ENCODE measurements at places on chromosomes 5 and 9. TPM values are rescaled to one million over a fixed set of nuclear protein-coding genes. Genes with fewer than 3 reads are reported as not detected.

GRCh38 chr5:39740404-39740803, 315.6 kb upstream of the DAB2 start:
- no peak overlapping the region for H3K27ac ChIP-seq
- no peak overlapping the region for H3K4me3 ChIP-seq
- H3K36me3 ChIP-seq: no peaks in the 10 kb centered on the region
- no peak for DNase-seq
- H3K4me1 ChIP-seq: no peaks in the 10 kb centered on the region

DNA sequence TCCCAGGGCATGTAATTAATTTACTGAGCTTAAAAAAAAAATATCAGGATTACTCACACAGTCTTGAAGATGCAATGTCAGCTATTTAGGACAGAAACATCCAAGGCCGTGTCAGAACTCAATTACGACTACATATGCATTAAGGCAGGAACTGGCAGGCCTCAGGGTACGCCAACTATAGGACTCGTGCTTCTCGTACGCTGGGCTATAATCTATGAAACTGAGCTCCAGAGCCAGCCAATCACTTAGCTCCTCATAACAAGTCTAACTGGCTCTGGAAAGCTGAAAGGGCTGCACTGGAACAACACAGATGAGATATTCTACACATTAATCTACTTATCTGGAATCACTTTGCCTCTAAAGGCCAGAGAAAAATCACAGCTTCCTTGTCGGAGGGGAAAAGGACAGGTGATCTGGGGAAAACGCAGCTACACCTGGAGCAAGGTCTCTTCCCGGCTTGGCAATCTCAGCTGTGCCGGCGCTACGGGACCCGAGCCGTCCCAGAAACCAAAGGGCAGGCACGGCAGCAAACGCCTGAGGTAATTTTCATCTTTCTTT, 212.0 kb downstream of the DEPDC1B start:
- H3K27ac ChIP-seq: no peak overlapping the region
- H3K36me3 ChIP-seq: no peaks in the 10 kb centered on the region
- no peak for DNase-seq
- no peaks in the 10 kb centered on the region for H3K4me1 ChIP-seq
- H3K4me3 ChIP-seq: no peak overlapping the region
- no peaks in the 10 kb centered on the region for H3K27me3 ChIP-seq

DNA sequence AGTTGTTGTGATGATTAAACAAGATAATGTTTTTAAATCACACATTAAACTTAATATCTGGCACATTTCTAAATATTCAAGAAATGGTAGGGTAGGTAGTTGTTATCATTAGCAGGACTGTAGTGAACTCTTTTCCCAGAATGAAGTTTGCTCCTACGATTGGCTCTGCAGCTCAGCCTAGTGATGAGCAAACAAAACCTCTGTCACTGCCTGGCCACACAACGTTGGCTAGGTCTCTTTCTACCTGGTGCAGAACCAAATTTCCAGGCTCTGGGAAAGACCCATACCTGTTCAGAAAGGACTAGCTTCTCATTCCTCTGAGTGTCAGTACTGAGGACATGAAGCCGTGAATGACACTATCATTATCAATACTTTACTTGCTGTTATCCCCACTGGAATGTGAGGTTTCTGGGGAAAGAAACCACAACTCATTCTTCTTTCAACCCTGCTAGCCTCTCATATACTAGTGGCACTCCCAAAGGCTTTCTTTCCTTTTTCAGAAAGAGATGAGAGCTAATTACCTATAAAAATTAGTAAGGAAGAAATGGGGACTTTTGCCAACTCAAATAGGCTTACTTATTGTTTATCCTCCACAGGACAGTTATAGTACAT, 219.3 kb upstream of the TRIM32 start:
- H3K27ac ChIP-seq: no peak overlapping the region
- peaks cover 10% of the 10 kb centered on the region for H3K4me1 ChIP-seq
- no peak overlapping the region for H3K4me3 ChIP-seq
- no peak for DNase-seq

GRCh38 chr5:38677636-38678035, 121.2 kb upstream of the LIFR start:
- H3K4me3 ChIP-seq: no peak overlapping the region
- H3K36me3 ChIP-seq: no peaks in the 10 kb centered on the region
- no peaks in the 10 kb centered on the region for H3K27me3 ChIP-seq

DNA sequence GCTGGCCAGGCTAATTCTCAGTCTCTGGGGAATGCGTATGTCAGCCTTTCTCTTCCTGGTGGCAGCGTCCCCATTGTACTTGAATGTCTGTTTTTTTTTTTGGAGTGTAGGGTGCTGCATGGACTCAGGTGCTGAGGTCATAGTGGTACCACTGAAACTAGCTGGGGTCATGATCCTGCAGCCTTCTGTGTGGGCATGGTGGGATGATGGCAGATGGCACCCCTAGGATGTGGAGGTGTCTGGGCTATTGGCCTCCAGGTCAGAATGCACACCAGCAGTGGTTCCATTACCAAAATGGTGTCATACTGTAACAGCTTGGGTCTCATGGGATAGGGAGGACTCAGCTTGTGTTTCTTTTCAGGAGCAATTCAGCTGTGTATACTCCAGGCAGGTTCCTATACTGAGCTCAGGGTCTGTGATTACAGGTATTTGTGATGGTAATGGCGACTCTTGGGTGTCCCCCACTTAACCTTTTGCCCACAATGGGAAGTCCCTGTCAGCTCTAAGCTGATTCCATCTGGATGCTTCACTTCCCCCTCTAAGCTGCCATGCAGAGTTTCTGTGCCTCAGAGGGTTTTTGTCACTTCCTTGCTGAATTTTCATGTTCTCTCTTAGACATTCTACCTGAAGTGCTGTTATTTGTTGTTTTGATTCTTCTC, 17.9 kb downstream of the HSD17B4 start:
- no peak overlapping the region for H3K4me3 ChIP-seq
- no peak for DNase-seq
- no peaks in the 10 kb centered on the region for H3K36me3 ChIP-seq
- no peaks in the 10 kb centered on the region for H3K4me1 ChIP-seq
- H3K27me3 ChIP-seq: no peaks in the 10 kb centered on the region

- no peak overlapping the region for H3K4me3 ChIP-seq
- H3K36me3 ChIP-seq: no peaks in the 10 kb centered on the region
- DNase-seq: no peak
- peaks cover 6% of the 10 kb centered on the region for H3K4me1 ChIP-seq
- no peaks in the 10 kb centered on the region for H3K27me3 ChIP-seq
- no peak overlapping the region for H3K27ac ChIP-seq
Observed at GRCh38 chr5:17223367-17224185, 6.1 kb downstream of the BASP1 start.

GRCh38 chr5:150279330-150280020, 10.1 kb downstream of the CAMK2A start:
- no peaks in the 10 kb centered on the region for H3K4me1 ChIP-seq
- H3K27me3 ChIP-seq: no peaks in the 10 kb centered on the region

DNA sequence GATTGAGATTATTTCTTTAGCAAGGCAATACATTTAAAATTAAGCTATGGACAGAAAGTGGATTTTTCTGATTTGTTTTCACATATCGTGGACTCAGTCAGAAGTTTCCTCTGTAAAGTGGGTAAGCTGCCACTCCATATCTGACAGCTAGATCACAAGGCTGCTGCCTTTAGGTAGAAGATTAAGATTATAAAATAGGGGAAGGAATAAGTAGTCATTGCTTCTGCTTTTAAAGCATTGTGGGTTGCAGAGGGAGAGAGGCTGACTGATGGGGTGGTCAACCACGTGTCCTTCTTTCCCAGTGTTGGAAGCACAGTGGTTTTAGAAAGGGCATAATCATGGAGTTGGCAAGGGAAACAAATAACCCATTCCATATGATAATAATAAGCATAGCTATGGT, 74.3 kb upstream of the MOCS2 start:
- H3K27me3 ChIP-seq: no peaks in the 10 kb centered on the region
- H3K27ac ChIP-seq: no peak overlapping the region
- H3K36me3 ChIP-seq: no peaks in the 10 kb centered on the region
- H3K4me1 ChIP-seq: no peaks in the 10 kb centered on the region
- H3K4me3 ChIP-seq: no peak overlapping the region
- no peak for DNase-seq

GRCh38 chr5:164185000-164185399, 679.6 kb downstream of the MAT2B start:
- no peaks in the 10 kb centered on the region for H3K4me1 ChIP-seq
- DNase-seq: no peak
- no peak overlapping the region for H3K27ac ChIP-seq

DNA sequence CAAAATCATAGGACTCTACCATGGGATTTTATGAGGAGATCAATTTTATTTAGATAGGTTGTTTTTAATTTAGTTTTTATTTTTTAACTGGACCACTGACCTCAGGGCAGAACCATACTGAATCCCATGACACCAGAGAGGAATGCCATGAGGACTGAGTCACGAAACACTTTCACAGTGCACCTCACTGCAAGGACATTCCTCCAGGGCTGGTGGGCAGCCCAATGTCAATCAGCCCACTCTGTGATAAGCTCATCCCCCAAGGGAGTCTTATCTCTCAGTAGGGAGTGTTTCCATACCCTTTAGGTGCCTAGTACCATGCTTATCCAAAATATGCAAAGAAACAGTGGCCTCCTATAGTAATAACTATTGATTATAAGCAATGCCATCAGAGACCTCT, 224.5 kb upstream of the CDH6 start:
- no peak overlapping the region for H3K27ac ChIP-seq
- no peak overlapping the region for H3K4me3 ChIP-seq

DNA sequence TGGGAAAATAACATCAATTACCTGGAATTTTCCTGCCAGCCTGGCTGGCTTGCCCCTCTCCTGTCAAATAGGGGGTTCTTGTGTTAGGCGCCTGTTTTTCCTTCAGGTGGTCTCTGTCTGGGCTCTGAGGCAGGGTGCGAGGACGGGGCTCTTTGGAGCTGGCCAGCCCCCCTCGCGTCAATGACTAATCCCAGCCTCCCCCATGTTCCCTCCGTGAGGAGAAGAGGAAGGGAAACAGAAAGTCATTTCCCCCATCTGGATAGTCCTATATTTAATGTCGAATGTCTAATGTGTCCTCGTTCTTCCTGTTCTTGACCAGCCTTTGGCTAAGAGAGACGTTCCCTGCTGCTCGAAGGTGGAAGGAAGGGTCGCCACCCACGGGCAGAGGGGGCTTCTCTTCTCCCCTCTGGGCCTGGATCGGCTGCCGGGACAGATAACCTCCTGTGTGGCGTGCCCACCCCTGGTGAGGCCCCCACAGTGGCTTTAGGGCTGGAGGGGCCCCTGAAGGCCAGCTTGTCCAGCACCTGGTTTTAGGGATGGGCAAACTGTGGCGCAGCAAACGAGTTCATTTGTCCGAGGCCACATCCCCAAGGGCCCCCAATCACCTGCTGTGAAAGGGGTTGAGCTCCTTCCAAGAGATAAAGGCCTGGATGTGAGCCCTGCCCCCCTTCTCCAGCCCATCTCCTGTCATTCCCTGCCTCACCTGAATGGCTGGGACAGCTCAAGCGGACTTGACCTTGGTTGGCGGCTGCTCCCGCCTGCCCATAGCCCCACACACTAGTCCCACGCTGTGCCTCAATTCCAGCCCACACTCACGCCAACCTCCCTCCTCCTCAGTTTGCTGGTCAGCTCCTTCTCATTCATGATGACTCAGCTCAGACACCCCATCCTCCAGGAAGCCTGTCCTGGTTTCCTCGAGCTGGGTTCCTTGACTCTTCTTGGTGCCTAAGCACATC, 35.9 kb upstream of the UNC5A start:
- DNase-seq: no peak
- H3K27ac ChIP-seq: no peak overlapping the region
- no peak overlapping the region for H3K4me3 ChIP-seq

GRCh38 chr9:130630506-130631330, 33.7 kb upstream of the PRDM12 start:
- H3K27me3 ChIP-seq: no peaks in the 10 kb centered on the region
- H3K4me1 ChIP-seq: no peaks in the 10 kb centered on the region
- no peak for DNase-seq
- H3K36me3 ChIP-seq: no peaks in the 10 kb centered on the region
- H3K27ac ChIP-seq: no peak overlapping the region

DNA sequence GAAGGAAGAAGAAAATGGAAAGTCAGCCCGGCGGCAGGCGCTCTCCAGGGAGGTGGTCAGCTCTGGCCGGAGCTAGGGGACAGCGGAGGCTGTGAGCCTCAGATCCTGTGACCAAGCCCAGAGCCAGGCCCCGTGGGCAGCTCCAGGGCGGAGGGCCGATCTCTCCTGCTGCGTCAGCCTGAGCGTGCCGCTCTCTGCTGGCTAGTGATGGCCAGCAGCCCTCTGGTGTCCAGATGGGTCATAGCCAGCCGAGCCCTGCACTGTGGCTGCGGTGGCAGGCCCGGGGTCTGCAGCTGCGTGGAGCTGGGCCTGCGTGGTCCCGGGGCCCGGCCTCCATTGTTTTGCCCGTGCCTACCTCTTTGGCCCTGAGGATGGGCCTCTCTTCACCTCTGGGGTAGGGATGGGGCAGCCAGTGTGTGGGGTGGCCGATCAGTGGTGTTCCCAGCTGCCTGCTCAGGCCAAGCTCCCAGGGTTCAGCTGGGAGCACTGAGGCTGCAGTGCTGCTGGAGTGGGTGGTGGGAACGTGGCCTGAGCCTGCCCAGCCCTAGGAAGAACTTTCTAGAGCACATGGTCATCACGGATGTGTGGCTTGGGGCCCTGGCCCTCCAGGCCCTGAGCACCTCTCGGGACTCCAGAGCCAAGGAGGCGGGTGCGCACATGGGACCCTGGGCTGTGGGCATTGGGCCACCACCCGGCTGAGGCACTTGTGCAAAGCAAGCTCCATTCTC, 17.1 kb upstream of the NRARP start:
- H3K27me3 ChIP-seq: no peaks in the 10 kb centered on the region
- H3K27ac ChIP-seq: no peak overlapping the region
- no peaks in the 10 kb centered on the region for H3K36me3 ChIP-seq

DNA sequence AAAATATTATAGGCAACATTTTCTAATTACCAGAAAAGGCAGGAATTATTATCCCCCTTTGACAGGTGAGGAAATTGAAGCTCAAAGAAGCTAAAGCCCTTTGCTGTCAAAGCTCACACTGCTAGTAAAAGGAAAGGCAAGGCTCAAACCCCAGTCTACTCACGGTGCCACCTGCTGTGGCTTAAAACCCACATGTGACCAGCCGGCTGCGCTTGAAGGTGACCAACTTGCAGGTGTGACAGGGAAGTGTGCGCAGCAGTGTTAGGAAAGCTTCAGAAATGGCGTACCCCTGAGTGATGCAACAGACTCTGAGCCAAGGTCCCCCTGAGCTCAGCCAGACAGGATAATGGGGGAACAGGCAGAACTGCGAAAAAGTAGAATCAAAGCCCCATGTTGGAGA, 45.2 kb downstream of the PAX5 start:
- no peak for DNase-seq
- no peaks in the 10 kb centered on the region for H3K36me3 ChIP-seq
- H3K4me1 ChIP-seq: no peaks in the 10 kb centered on the region
- no peaks in the 10 kb centered on the region for H3K27me3 ChIP-seq
- no peak overlapping the region for H3K27ac ChIP-seq
- no peak overlapping the region for H3K4me3 ChIP-seq

GRCh38 chr5:81708889-81709288, 42.0 kb downstream of the SSBP2 start:
- no peaks in the 10 kb centered on the region for H3K36me3 ChIP-seq
- H3K27ac ChIP-seq: no peak overlapping the region
- no peaks in the 10 kb centered on the region for H3K27me3 ChIP-seq
- no peak overlapping the region for H3K4me3 ChIP-seq

ZBTB43 gene
- total RNA-seq: 14.8 TPM

PCDHGC3 gene
- total RNA-seq: 19.6 TPM

SPINK13 gene
- total RNA-seq: 0.55 TPM

TAF11L14 gene
- not detected for total RNA-seq

GFI1B gene
- total RNA-seq: not detected

RFESD gene
- 1.1 TPM for total RNA-seq

TLX3 gene
- not detected for total RNA-seq

CEP72 gene
- total RNA-seq: 4.0 TPM

SCGB3A2 gene
- total RNA-seq: 0.47 TPM
